ENCODE measurements at places on chromosomes 1 and 21. TPM values are rescaled to one million over a fixed set of nuclear protein-coding genes. Genes with fewer than 3 reads are reported as not detected.

The TMEM82 gene
- total RNA-seq, result 1.1 TPM

DNA sequence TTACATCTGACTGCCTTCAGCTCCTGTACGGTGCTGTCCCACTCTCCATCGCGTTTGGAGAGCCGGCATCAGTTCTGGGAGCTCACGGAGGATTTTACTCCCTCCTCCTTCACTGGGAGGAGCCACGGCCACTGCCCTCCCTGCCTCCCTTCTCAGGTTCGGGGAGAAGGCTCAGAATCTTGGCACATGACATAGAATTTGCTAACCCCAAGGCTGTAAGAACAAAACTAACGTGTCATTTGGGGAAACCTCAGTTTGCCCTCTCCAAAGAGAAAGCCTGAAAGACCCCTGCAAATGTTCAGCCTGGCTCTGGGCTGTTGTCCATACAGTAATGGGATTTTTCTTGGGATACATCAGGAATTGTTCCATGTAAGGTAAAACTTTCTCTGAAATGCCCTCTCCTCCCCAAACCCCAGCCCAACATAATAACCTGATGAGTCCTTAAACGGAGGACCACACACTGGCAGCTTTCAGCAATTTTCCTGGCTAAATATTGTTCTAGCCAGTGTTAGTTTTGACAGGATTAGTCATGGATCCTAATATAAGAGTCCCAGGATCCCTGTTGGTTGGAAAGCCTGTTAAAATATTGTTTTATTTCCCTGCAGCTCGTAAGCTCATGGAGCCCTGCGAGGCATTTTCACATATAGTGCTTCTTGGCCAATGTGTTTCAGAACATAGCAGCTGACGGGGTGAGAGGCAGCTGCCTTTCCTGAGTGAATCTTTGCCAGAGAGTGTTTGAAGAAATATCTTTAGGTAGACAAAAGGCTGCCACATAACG lies 98.8 kb downstream of the RHOU start:
- no peak for DNase-seq

DNA sequence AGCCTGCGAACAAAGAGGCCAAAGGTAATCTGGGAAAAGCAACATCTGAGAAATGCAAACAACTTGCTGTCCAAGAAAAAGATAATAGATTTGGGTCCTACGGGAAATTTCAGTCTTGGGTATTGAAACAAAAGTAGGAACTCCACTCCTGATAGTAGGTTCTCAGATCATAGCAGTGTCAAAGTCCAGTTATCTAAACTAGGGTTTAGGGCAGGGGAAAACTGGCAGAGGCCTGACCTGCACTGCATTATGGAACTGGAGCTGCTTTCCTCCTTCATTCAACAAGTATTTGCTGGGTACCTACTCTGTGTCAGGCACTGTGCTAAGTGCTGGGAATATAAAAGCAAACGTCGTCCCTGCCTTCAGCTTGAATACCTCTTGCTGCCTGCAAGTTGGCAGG lies 60.7 kb upstream of the NGF start:
- DNase-seq, result no peak

The SPRR3 gene
- total RNA-seq, result 155 TPM

- DNase-seq, result no peak
Observed at GRCh38 chr21:17758683-17759082, 60.5 kb downstream of the C21orf91 start.

The PADI2 gene
- 5.6 TPM for total RNA-seq

The FAM72B gene
- 2.8 TPM for total RNA-seq
